ENCODE measurements at places on chromosomes 7 and 10. TPM values are rescaled to one million over a fixed set of nuclear protein-coding genes. Genes with fewer than 3 reads are reported as not detected.

DNA sequence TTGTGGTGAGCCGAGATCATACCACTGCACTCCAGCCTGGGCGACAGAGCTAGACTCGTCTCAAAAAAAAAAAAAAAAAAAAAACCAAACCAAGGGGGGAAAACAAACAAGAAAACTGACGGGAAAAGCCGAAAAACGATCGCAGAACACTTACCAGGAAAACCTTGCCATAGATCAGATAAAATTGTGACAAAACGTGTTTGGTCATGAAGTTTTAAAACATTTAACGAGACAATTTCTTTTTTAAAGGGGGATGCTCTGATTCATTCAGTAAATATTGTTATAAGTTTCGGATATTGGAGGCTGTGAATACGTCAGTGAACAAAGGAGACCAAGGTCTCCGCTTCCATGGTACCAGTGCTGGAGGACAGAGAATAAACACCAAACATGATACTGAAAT, 77.3 kb downstream of the ARMC3 start:
- DNase-seq: no peak

DNA sequence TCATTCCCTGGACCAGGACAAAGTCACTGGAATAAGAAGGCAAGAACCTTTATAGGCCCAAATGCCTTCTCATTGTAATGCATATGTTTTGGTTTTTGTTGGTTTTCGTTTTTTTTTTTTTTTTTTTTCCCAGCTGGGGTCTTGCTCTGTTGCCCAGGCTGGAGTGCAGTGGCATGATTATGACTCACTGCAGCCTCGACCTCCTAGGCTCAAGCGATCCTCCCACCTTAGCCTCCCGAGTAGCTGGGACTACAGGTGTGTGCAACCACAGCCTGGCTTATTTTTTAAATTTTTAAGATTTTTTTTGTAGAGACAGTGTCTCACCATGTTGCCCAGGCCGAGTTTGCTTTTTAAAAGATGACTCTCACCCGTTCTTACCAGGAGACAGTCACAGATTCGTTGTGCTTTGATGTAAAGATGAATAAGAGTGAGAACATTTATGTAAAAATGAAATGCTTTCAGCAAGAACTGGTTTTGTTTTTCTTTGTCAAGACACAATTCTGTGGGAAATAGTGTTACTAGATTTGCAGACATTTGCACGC, 7.6 kb downstream of the IQCE start:
- DNase-seq: no peak

DNA sequence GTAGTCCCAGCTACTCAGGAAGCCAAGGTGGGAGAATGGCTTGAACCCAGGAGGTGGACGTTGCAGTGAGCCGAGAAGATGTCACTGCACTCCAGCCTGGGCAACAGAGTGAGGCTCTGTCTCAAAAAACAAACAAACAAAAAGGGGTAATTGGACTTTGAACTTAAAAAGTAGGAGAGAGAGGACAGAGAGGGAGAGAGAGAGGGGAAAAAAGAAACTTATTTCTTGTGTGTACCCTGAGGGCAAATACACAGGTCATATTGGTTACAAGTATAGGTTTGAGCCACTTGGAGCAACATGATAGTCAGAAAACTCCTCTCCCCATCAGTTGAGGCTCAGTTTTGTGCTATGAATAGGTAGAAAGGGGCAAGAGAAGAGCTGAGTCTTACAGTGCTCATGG, 42.8 kb upstream of the CCDC7 start:
- no peak for DNase-seq

GRCh38 chr7:102994567-102994966, 80.0 kb downstream of the FBXL13 start:
- DNase-seq: no peak

- no peak for DNase-seq
Observed at GRCh38 chr10:25226775-25227682, 52.2 kb downstream of the GPR158 start.

GRCh38 chr10:16497911-16498310, 23.8 kb downstream of the C1QL3 start:
- no peak for DNase-seq

GRCh38 chr7:115734641-115735040, 295.9 kb downstream of the TFEC start:
- no peak for DNase-seq

The ABCB1 gene
- total RNA-seq: 76.5 TPM

The HOGA1 gene
- total RNA-seq: 0.29 TPM

The EPHB6 gene
- total RNA-seq: 2.6 TPM

The AGR2 gene
- total RNA-seq: 191 TPM

Data from mucosa of descending colon (tissue), 3 donors.